Astrocyte of the spinal cord (primary cell): ENCODE measurements at places on chromosomes 7 and 10.

DNA sequence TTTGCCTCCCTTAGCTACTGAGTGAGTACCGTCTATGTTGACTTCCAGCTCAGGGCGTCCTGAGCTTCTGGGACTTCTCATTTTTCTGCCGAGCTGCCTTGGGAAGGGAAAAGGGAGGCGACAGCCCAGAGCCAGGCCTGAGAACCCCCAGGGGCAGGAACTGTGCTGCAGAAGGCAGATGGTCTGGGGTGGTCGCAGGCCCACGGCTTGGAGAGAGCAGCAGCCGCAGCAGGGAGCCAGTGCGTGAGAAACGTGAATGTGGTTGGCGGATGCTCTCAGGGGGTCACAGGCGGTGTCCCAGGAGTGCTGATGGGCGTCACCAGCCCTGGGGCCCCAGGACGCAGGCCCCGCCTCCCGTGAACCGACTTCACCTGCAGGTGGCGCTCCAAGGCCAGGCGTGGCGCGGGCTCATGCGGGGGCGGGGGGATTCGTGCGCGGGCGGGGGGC is 9.2 kb upstream of the PWWP2B start:
- peak; percentile 13 for DNase-seq

GRCh38 chr10:64574371-64574770 is 1053.2 kb downstream of the REEP3 start:
- no peak for DNase-seq

DNA sequence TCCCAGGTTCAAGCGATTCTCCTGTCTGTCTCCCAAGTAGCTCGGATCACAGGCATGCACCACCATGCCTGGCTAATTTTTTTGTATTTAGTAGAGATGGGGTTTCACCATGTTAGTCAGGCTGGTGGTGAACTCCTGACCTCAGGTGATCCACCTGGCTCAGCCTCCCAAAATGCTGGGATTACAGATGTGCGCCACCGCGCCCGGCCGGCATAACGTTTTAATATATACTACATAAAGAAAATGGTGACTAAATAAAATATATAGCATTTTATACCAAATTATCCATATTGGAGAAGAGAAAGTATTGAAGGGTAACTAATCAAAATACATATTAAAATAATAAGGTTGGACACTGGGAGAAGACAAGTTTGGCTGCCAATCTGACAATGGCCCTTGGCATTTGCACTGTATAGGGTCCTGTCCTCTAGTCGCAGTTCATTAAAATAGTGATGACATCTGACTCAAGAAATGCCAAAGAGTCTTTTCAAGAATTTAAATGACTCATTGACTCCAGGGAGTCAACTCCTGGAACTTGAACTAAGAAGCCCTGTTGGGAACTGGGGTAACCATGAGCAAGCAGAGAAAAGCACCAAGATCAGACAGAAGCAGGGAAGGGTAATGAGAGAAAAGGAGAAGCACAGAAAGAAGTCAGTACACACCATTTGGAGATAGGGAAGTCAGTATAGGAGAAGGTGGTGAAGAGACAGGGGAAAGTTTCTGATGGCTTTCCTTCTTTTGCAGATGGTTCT is 91.1 kb downstream of the CH25H start:
- DNase-seq: peak; percentile 79

DNA sequence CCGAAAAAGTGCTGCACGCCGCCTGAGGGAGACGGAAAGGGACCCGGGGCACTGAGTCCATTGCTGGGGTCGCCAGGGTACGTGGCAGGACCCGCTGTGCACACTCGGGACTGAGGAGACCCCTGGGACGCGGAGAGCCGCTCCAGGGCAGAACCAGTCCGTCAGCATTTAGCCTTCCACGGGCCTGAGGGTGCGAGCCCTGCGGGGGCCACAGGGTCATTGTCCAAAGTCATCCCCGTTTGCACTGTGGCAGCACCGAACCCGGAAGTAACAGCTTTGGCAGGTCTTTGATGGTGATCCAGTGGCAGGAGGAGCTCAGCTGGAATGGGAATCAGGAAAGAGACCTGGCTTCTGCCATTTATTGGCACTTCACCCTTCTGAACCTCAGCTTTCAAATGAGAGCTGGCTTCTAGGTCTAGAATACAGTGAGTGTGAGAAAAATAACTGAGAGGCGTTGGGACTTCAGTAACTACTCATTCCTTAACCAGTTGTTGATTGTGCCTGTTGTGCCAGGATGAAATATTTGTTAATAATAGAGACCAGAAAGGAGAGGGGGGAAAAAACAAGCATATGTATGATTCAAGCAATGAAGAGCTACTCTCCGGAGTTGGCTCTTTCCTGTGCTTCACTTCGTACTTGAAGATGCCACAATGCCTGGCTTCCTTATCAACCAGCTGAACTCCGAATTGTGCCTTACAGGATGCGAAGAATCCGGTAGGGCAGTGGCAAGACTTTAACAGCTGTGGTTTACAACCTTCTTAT is 811 bp upstream of the ARHGAP12 start:
- DNase-seq: peak; percentile 32

GRCh38 chr10:116835658-116836057 is 13.6 kb upstream of the ENO4 start:
- no peak for DNase-seq

GRCh38 chr10:131846240-131847101 is 54.3 kb upstream of the PPP2R2D start:
- DNase-seq: no peak

DNA sequence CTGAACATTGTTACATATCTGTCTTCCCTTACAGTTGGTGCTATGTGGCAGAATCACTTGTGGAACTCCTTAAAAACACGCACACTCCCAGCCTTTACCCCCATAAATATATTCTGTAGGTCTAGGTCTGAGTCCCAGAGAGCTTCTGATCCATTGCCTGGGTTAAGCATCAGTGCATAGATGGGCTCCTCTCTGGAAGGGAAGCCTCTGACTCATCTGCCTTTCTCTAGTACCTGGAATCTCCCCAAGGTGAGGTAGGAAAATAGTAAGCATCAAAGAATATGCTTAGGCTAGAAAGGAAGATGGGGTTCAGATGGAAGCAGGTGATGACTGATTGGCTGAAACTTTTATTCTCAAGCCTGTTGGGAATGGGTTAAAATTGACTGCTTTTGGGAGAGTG is 26.1 kb downstream of the PROSER2 start:
- DNase-seq: no peak

- no peak for DNase-seq
Observed at GRCh38 chr10:84237199-84238051, 3.9 kb downstream of the LRIT1 start.

DNA sequence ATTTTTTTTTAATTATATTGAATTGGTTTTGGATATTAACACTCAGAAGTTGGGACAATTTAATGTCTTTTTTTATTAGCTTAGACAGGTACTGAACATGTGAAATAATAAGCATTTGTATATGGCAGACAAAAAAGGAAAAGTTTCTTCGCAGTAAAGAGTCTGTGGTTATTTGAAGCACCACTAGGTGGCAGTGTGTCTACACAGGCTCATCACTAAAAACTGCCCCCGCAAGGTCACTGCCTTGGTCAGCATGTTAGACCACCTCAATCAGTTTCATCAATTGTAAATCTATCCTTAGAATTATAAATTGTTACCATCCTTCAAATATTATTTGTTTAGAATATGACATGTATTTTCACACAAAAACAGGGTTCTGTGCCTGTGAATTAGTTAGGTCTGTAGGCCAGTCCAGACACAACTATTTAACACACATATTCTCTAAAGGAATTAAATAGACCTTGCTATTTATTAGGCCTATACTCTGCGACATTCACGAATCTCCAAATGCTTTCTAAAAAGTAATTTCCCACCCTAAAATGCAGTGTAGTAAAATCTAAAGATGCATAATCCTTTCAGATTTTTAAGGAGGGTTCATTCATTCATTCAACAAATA is 17.0 kb downstream of the PNLIPRP3 start:
- peak; percentile 24 for DNase-seq

DNA sequence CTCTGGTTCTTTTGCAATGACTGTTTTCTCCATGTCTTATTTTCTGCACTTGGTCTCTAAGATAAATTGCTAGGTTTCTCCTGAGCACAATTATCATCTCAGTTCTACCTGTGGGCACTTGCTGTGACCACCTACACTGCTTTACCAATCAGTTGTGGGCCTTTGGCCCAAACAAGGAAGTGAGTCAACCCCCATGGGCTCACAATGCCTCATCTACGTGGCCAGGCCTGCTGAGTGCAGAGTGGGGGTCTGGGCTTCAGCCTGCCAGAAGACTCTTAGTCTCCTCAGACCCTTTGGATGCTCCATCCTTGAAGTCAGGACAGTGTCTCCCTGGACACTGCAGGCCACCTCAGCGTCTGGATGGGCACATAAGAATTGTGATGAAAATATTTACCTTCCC is 20.3 kb downstream of the SCART1 start:
- no peak for DNase-seq

- no peak for DNase-seq
Observed at GRCh38 chr10:124012583-124012982, 80.8 kb downstream of the CHST15 start.

DNA sequence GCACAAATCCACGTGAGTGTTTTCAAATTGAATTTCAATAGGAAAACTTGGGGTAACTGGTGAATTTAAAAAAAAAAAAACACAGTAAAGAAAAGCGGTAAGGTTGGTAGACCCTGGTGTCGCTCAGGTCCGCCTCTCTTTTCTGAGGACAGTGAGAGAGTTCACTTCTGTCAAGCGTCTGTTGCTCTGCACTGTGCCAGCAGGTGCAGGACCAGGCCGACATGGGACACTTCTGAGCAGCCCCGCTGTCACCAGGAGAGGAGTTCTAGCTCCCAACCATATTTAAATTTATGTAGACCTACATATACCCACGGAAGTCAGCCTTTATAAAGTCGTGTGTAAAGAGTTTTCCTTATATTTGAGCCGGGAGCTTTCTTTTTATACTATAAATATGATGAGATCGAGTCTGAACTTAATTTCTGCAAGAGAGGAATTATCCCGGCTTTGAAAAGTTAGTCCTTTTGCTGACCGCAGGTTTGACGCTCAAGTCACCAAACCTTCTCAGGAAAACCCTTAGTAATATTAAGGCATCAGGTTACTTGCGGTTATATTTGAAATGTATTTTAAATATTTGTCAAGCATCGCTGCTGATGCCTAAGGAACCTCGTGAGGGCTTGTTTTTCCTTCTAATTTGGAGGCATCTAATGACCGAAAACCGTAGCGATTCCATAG is 531 bp downstream of the IKZF1 start:
- DNase-seq: peak; percentile 1

GRCh38 chr10:43844221-43844620 is 195.5 kb upstream of the ZNF32 start:
- DNase-seq: no peak

DNA sequence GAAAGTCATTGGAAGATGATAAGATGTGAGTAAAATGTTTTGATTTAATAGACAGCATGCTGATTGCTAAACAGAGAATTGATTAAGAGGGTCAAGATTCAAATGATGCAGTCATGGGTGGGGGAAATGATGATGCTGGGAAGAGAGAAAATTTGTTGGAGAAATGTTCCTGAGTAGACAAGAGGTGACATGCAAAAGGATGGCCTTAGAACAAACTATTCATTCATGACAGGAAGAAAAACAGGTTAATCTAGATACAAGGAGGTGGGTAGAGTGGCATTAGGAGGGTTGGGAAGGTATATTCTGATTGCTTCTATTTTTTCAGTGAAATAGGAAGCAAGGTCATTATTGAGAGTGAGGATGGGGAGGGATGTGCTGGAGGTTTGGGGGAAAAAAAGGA is 146.7 kb downstream of the SEM1 start:
- no peak for DNase-seq

- DNase-seq: no peak
Observed at GRCh38 chr7:50739744-50740435, 42.8 kb downstream of the GRB10 start.

GRCh38 chr7:28747404-28747803 is 210.7 kb downstream of the TRIL start:
- no peak for DNase-seq
